ENCODE measurements at places on chromosomes 3 and 15.

DNA sequence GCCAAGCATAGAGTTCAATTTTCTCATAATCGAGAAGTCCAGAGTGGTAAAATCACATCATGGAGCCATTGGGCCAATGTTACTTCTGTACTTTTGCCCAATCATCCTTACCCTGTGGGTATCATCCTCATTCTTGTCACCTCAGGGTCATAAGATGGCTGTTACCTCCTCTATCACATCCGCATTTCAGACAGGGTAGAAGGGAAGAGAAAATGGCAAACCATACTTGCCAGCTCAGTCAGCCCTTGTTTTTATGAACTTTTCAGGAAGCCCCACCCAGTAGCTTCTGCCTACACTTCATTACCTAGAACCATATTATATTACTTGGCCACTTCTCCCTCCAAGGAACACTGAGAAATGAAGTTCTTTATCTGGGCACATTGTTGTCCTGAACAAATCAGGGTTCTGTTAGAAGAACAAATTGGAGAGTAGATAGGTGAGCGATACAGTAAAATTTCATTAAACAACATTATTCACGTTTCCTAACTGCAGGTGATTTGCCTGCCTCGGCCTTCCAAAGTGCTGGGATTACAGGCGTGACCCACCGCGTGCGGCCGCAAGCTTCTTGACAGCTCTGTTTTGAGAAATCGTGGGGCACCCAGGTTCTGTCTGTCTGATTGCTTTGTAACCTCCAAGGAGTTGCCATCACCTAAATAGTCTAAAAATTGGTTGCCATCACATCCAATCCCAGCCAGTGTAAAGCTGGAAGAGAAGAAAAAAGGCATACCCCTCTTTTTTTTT lies 34.5 kb upstream of the RPN1 start:
- no peak for DNase-seq

DNA sequence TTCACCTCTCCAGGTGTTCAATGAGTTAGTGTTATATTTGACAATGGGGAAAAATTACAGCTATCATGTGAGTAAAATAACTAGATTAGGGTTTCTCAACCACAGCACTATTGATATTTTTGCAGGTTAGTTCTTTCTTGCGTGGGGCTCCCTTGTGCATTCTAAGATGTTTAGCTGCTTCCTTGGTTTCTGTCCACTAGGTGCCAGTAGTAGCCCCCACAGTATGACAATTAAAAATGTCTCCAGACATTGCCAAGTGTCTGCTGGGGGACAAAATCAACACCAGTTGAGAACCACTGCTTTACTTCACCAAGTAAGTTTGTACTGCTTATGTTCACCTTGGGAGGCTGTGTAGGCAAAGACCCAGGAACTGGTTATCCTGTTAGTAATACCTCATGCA lies 618.7 kb downstream of the EDEM1 start:
- no peak for DNase-seq

- no peak for DNase-seq
These were observed 8.7 kb upstream of the ZNF589 start for GRCh38 chr3:48232232-48232631.

GRCh38 chr3:100893590-100893989 lies 99.6 kb downstream of the ABI3BP start:
- no peak for DNase-seq

- DNase-seq, result no peak
These were observed 923.6 kb downstream of the TUSC7 start for GRCh38 chr3:117633207-117633606.

- DNase-seq, result no peak
These were observed 341.1 kb downstream of the THSD4 start for GRCh38 chr15:71456362-71456761.

GRCh38 chr3:77362936-77363335 lies 323.0 kb downstream of the ROBO2 start:
- DNase-seq, result no peak

- no peak for DNase-seq
These were observed 151.4 kb downstream of the TIGIT start for GRCh38 chr3:114445233-114445632.

DNA sequence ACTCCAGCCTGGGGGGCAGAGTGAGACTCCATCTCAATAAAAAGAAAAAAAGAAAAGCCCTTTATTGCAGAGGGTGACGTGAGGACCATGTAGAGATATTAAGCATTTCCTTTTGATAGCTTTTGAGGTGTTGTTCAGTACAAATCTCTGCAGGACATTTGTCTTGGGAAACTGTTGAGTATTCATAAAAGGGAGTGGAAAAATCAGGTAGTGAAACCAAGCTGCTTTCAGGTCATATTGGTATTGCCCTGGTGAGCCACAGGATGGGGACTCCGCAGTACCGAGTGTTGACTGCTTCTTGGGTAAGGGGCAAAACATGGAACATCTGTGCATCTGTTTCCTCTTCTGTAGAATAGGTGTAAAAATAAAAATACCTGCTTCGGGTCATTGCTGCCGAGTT lies 9.9 kb downstream of the ITPR1 start:
- DNase-seq, result no peak

DNA sequence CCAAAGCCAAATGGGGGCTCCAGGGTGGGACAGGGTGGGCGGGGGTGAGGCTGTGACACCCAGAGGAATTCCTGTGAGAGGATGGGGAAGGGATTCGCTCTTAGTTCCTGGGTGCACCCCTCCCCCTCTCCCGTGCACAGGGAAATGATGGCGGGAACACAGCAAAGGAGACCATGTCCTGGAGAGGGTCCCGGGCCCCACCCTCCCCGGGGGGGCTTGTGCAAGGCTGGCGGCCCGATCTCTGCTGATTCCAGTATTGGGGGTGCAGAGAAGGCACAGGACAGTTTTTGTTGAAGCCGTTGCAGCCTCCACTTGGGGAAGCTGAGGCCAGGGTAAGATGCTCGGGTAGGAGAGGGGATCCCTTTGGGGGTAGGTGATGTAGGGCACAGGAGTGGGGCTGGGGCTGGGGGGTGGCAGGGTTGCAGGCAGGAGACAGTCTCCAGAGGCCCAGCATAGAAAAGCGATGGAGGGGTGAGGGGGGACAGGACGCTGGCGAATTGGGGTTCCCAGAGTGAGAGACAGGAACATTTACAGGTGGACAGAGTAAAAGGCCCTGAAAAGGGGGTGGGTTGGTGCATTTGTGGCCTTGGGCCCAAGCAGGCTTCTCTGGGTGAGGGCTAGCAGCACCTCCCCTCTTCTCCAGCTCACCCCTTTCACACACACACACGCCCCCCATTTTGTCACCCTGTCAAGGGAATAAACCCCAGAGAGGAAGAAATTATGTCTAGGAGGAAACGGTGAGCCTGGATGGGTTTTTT lies 38.5 kb downstream of the HMCES start:
- DNase-seq, result no peak

- no peak for DNase-seq
These were observed 49.2 kb downstream of the LSM3 start for GRCh38 chr3:14227856-14228255.

DNA sequence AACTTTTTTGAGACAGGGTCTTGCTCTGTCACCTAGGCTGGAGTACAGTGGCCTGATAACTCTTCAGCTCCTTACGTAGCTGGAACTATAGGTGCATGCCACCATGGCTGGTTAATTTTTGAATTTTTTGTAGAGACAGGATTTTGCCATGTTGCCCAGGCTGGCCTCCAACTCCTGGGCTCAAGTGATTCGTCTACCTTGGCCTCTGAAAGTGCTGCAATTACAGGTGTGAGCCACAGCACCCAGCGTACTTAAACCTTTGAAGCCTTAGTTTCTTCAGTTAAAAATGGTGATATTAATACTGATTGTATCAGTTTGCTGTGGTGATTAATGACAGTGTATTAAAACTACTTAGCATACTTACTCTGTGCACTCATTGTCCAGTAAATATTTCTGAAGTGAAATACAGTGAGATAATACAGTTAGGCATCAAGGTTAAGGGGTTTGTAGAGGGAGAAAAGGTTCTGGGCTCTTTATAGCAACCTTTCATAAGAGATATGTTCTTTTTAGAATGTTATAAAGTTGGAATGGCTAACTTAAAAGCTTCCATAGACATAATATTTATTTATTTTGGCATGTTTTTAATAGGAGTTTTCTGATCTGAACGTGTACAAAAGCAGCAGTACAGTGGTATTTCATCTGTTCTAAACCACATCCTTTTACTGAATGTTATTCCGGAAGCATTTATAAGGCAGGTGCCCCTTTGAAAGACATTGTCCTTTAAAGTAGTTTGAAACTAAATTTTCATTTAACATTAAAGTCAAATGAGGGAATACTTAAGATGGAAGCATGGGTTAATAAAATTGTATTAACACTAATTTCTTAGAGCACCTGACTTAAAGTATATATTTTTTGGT lies 23.6 kb downstream of the NCK1 start:
- no peak for DNase-seq
